ENCODE measurements at places on chromosomes 11 and 22. TPM values are rescaled to one million over a fixed set of nuclear protein-coding genes. Genes with fewer than 3 reads are reported as not detected.

PIK3C2A gene
- total RNA-seq, result 14.7 TPM

C22orf31 gene
- total RNA-seq, result not detected

MAPK8IP1 gene
- 5.7 TPM for total RNA-seq

MPZL2 gene
- not detected for total RNA-seq

SLC43A3 gene
- 0.62 TPM for total RNA-seq

C1QTNF4 gene
- not detected for total RNA-seq
